ENCODE measurements at places on chromosomes 11 and 22. TPM values are rescaled to one million over a fixed set of nuclear protein-coding genes. Genes with fewer than 3 reads are reported as not detected.

GRCh38 chr11:133385781-133386180, 146.5 kb downstream of the OPCML start:
- DNase-seq: no peak
- no peaks in the 10 kb centered on the region for H3K27me3 ChIP-seq
- no peak overlapping the region for H3K27ac ChIP-seq

RBMXL2 gene
- total RNA-seq: not detected

DNA sequence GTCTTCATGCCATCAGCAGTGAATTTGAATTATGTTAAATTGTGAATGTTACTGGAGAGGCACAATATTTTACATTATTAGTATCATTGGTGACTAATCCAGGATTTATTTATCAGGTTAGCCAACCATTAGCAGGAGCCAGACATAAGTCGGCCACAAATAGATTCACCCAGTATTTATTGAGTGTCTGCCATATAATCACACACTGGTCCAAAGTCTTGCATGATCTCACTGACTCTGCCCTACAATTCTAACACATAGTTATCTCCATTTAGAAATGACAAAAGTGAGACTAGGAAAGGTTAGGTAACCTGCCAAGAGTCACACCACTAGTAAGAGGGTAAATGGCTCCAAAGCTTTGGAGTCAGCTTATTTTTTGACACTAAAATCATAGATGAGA, 179.6 kb downstream of the BLID start:
- no peak overlapping the region for H3K27ac ChIP-seq
- no peak for DNase-seq
- H3K4me3 ChIP-seq: no peak overlapping the region
- no peaks in the 10 kb centered on the region for H3K27me3 ChIP-seq
- H3K4me1 ChIP-seq: no peaks in the 10 kb centered on the region

- no peak overlapping the region for H3K4me3 ChIP-seq
- H3K36me3 ChIP-seq: no peaks in the 10 kb centered on the region
- no peaks in the 10 kb centered on the region for H3K27me3 ChIP-seq
- no peak overlapping the region for H3K27ac ChIP-seq
These were observed 10.6 kb downstream of the LHFPL7 start for GRCh38 chr22:24935771-24936483.

LIPT2 gene
- total RNA-seq: 3.5 TPM

DNA sequence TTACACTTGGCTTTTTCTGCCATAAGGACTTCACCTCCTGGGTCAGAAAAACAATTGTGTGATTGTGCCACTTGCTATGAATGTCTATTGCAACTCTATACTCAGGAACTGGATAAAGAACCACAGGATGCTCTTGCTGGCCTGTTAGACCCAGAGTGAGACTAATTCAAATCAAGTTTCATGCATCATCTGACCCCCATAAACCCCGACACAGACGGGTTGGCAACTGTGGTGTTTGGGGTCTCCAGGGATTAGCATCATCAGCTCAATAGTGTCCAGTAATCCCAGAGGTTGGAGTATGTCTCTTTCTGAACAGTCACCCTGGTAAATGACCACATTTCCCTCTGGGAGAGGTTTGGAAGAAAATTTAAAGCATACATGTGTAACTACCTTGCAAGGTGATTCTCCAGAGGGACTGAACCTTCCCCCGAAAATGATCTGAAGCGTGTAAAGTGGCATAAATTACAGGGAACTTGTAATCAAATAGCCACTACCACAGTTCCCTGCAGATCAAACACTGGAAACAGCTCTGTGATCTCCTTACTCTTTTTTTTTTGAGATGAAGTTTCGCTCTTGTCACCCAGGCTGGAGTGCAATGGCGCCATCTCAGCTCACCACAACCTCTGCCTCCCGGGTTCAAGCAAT, 1097.6 kb downstream of the TBC1D22A start:
- H3K4me1 ChIP-seq: no peaks in the 10 kb centered on the region
- no peak overlapping the region for H3K4me3 ChIP-seq
- H3K27ac ChIP-seq: no peak overlapping the region
- no peak for DNase-seq

Data from gastrocnemius medialis (tissue), 4 donors.